ENCODE measurements at places on chromosomes 11 and 22. TPM values are rescaled to one million over a fixed set of nuclear protein-coding genes. Genes with fewer than 3 reads are reported as not detected.

CCDC34 gene
- 0.33 TPM for total RNA-seq

DNA sequence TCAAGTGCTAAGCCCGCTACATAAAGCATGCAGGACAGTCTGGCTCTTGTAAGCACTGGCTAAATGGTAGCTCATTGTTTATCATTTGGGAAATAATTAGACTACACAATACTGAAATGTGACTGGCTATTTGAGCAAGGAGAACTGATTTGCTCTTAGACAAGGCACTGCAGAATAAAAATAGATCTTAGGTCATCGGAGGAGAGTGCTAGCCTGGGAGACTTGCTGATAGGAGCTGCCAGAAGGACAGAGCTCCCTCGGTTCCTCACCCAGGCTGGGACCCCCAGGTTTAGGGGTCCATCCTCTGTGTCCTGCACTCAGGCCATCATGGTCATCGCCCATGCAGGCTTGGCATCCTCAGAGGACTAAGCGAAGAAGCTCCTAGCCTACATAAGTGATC lies 184.4 kb upstream of the NCAM1 start:
- no peaks in the 10 kb centered on the region for H3K36me3 ChIP-seq
- no peak overlapping the region for H3K4me3 ChIP-seq
- DNase-seq = no peak
- H3K27me3 ChIP-seq = no peaks in the 10 kb centered on the region
- H3K27ac ChIP-seq = no peak overlapping the region

FBXO7 gene
- 32.4 TPM for total RNA-seq

GRCh38 chr11:112523477-112523876 lies 262.8 kb upstream of the PLET1 start:
- H3K4me1 ChIP-seq = peaks cover 22% of the 10 kb centered on the region
- H3K27ac ChIP-seq = no peak overlapping the region
- H3K27me3 ChIP-seq = no peaks in the 10 kb centered on the region
- no peak for DNase-seq

DNA sequence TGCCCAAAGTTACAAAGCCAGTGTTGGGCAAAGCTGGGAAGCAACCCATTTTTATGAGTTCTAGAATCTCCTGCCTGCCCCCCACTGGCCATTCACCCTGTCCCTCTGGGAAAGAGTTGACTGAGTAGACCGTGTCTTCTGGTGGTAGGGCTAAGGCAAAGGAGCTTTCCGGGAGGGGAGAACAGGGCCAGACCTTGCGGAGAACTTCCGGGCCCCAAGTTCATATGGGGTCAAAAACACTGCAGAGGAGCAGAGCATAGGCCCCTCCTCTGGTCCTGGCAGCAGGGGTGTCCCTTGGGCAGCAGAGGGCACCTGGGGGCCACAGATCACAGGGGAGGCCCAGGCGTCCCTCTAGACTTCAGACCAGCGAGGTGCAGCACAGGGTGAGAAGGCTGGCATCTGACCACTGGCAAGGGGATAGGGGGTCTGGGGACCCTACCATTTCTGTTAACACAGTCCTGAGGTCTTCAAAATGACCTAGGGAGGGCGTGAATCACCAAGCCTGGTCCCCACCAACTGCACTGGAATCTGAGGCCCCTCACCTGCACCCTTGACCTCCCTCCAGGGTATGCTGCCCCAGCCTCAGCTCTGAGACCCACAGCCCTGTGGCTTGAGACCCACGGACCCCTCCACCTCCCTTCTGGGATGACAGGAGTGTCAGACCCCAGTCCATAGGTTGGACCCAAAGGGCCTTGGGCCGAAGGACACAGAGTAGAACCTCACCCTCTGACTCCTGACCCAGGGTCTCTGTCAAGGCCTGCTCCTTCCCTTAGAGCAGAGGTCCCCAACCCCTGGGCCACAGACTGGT lies 1.3 kb upstream of the ARAP1 start:
- no peak overlapping the region for H3K4me3 ChIP-seq
- no peak for DNase-seq
- H3K4me1 ChIP-seq = peaks cover 18% of the 10 kb centered on the region
- no peaks in the 10 kb centered on the region for H3K27me3 ChIP-seq

C11orf91 gene
- not detected for total RNA-seq

- H3K4me3 ChIP-seq = no peak overlapping the region
- H3K27ac ChIP-seq = no peak overlapping the region
- no peaks in the 10 kb centered on the region for H3K27me3 ChIP-seq
- peaks cover 70% of the 10 kb centered on the region for H3K36me3 ChIP-seq
- no peaks in the 10 kb centered on the region for H3K4me1 ChIP-seq
- no peak for DNase-seq
Observed at GRCh38 chr22:46219636-46220035, 30.5 kb downstream of the CDPF1 start.

SPON1 gene
- 1.6 TPM for total RNA-seq

ARHGAP8 gene
- not detected for total RNA-seq

KLHL35 gene
- 1.8 TPM for total RNA-seq

Data from gastrocnemius medialis (tissue), 4 donors.